Right renal pelvis (tissue), 4 donors: ENCODE measurements at places on chromosomes 5 and 9. TPM values are rescaled to one million over a fixed set of nuclear protein-coding genes. Genes with fewer than 3 reads are reported as not detected.

DNA sequence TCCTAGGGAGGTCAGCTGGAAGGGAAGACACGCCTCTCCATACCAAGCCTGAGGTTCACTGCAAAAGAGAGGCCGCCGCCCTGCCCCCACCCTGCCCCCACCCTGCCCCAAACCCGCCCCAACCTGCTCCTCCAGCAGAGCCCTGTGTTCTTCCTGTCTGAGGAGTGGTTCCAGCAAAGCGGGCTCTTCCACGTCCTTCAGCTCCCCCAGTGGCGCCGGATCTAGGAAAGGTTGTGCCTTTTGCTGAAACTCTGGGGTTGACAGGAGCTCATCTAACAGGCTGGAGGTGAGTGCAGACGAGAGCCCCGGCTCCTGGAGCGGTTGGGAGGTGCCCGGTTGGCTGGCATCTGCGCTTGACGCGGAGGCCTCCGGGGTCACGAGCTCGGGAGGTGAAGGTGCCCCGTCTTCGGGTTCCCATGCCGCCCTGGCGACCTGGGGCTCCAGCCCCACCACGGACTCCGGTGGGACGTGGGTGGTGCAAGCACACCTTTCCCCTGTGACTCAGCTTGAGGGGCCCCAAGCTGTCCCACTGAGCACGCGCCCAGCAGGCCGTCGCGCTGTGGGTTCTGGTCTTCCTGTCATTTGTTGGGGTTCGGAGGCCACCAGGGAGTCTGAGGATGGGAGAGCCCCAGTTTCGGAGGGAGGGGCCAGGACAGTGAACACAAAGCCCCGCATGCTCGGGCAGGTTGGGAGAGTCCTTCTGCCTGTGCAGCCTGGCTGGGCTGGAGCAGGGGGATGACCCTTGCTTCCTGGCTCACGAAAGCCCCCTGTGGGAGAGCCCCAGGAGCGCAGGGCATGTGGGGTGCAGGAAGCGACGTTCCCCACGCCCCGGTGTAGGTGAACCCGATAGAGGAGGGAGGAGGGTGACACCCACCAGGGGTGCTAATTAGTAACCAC lies 1467.1 kb downstream of the FOXD4L5 start:
- no peak for DNase-seq

Gene ANKRD20A1
- 3.1 TPM for polyA plus RNA-seq

Gene TMEM174
- polyA plus RNA-seq = 27.8 TPM

GRCh38 chr5:26674846-26675245 lies 363.5 kb downstream of the CDH9 start:
- no peak for DNase-seq
